ENCODE measurements at places on chromosomes 3 and 15.

- DNase-seq: no peak
Observed at GRCh38 chr3:93910097-93910496, 63.6 kb downstream of the PROS1 start.

- DNase-seq: no peak
Observed at GRCh38 chr3:170863816-170864215, 6.2 kb downstream of the RPL22L1 start.

DNA sequence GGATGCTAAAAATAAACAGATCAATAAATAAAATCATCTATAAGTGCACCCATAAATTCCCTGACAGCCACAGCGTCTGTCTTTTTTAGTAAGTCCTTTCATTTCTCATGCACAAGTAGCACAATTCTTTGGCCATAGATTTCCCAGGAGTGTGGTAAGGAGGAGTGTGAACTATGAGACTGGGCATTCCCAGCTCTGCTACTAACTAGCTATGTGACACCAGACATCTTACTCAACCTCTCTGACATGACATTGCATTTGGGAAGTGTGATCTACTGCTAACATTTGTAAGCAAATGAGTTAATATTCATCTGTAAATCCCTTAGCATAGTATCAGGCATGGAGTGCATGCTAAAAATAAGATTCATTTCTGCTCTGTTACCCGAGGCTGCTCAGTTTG lies 301.7 kb downstream of the NTRK3 start:
- DNase-seq: no peak

- no peak for DNase-seq
Observed at GRCh38 chr3:191944835-191945234, 483.9 kb downstream of the PYDC2 start.

DNA sequence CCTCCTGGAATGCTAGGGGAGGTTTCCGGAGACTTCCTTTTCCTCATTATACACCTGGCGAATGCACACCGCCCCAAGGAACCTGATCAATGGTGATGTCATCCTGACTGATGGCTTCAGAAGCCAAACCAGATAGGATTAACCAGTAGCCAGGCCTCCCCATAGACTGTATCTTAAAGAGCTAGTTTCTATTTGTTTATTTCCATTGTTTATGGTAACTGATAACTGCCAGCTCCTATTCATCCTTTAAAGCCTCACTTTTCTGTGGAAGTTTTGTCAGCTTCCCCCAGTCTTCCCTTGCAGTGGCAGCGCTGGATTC lies at the start of gene MKRN2OS:
TSS of gene MKRN2OS (minus strand) at position 27 of the 319 bp plus-strand sequence. CDS start 35 bp downstream, outside the sequence.
- DNase-seq: no peak

DNA sequence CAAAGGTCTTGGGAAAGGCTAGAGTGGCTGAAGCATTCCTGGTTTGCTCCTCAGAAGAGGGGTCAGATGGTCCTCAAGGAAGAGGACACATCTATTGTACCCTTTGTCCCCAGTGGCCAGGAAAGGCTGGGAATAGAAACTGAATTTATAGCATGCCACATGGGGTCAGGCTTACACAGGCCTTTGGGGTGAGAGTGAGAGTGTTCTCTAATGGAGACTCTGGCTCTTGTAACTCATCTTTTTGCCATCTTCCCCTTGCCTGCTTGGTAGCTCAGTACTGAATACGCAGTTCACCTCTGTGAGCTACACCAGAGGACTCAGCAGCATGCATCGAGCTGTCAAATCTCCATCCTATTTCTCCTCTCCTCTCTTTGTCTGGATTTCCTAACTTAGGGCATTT lies 87.5 kb downstream of the ATP2B2 start:
- peak; percentile 23 for DNase-seq

- no peak for DNase-seq
Observed at GRCh38 chr15:56883088-56883487, 35.4 kb upstream of the TCF12 start.

GRCh38 chr3:179551349-179552105 lies 11.2 kb upstream of the ACTL6A start:
- no peak for DNase-seq
